ENCODE measurements at places on chromosomes 5 and 9.

DNA sequence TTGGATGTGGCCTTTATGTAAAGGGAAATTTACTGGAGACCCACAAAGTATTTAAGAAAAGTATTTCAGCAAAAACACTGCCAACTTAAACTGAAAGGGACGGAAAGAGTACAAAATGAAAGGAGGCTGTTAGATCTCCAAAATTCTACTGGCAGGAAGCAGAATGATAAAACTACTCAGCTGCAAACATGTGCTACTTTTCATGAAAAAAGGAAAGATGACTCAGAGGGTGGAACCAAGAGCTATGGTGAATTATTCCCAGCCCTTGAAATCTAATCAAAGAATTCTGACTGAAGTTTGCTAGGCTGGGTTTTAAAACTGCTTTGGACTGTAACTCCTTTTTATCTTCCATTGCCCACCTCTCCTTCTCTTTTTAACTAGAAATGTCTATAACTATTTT is 58.6 kb upstream of the ZBED3 start:
- no peak for DNase-seq

DNA sequence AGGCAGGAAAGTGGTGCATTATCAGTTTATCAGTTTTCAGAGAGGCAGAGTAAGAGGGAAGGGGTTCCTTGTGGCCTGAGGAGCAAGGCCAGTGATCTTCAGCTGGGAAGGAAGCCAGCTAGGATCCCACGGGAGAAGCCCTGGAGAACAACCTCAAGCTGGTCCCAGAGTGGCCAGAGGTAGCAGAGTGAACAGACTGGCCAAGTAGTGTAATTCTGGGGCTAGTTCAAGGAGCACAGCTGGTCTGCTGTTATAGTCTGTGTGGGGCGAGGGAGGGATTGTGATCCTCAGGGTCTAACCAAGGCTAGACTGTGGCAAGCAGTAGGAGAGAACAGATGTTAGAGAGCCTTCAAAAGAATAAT is 164.6 kb downstream of the CARTPT start:
- no peak for DNase-seq

GRCh38 chr9:37715260-37715659 is 38.3 kb upstream of the TRMT10B start:
- DNase-seq = no peak

- no peak for DNase-seq
Measured at GRCh38 chr9:3857673-3858072, 331.9 kb upstream of the RFX3 start.

GRCh38 chr9:115743709-115744605 is 409.6 kb upstream of the PAPPA start:
- no peak for DNase-seq

DNA sequence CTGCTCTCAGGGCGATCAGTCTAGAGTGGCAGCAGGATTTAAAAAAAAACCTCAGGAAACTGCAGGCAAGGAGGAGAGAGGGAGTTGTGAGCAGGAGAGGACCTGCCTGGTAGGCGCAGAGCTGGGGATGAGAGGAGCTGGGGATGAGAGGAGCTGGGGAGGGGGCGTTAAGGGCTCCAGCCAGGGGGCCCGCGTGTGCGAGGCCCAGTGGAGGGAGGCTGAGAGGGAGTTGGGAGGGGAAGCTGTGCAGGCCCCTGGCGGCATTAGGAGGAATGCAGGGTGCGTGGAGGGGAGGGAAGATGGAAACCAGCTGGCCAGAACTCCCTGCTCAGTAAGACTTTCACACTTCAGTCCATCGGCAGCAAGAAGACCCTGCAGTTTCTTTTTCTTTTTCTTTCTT is 45.2 kb upstream of the HMCN2 start:
- DNase-seq = no peak

DNA sequence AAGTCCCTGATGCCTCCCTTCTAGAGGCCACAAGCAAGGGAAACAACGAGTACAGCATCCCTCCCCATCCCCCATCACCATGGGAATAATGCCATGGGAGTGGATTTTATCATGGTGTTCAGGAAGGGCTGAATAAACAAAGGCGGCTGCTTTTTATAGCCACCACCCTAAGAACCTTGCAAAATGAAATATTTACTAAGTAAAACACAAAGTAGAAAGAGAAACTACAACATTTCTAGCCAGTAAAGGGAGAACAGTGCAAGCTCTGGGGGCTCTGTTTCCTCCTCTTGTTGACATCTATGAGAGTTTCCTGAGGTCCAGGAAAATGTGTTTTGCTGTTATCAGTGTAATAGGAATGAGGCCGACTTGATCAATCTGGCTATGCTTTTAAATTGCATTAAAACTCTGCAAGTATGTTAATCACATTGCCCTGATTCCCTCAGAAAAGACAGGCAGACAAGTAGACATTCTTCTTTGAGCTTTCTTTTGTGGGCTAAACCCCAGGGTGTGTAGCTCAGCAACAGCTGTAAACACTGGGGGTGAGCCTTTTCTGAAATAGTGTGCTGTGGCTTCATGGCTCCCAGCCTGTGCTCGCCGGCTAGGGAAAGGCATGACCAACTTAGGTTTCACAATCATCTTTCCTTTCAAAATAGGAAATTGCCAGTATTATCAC is 31.1 kb downstream of the SV2C start:
- no peak for DNase-seq

GRCh38 chr5:169798906-169799660 is 162.0 kb downstream of the DOCK2 start:
- DNase-seq = no peak

DNA sequence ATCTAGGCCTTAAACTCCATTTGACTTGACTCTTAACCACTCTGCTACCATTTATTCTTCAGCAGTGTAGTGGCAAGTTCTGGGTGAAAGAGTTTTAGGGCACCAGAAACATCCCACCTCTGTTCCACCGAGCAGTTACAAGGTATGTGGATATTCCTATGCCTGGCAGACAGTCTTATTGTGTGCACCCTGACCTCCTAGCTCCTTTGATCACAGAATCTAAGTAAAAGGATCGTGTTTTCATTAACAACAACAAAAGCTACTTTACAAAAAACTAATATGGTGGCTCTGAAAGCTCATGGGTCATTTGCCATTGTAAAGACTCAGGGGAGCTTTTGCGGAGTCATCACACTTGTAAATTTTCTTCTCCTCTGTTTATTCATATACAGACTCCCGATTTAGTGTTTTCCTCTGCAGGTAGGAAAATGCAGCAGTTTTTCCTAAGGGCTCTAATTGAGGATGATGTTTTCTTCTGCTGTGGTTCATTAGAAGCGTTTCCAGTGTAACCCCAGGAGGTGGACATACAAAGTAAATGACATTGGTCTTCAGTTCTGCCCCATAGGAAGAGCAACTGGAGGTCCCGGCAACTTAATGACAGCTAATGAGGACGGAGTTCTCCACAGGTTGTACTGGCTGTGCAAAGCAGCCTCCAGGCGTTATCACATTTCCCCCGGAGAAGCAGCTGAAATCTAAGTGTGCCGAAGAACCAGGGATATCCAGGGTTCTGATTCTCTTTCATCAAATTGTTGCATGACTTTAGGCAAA is 78.2 kb downstream of the ATP10B start:
- DNase-seq = no peak

DNA sequence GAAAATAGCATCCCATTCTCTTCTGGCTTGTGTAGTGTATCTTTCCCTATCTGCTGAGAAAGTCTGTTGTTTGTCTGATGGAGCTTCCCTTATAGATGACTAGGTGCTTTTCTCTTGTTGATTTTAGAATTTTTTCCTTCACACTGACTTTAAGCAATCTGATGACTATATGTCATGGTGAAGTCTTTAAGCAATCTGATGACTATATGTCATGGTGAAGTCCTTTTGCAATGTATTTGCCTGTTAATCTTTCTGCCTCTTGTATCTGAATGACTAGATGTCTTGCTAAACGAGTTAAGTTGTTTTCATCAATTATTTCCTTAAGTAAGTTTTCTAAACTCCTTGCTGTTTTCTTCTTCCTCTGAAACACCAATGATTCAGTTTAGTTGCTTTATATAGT is 80.5 kb downstream of the RNF130 start:
- DNase-seq = no peak

DNA sequence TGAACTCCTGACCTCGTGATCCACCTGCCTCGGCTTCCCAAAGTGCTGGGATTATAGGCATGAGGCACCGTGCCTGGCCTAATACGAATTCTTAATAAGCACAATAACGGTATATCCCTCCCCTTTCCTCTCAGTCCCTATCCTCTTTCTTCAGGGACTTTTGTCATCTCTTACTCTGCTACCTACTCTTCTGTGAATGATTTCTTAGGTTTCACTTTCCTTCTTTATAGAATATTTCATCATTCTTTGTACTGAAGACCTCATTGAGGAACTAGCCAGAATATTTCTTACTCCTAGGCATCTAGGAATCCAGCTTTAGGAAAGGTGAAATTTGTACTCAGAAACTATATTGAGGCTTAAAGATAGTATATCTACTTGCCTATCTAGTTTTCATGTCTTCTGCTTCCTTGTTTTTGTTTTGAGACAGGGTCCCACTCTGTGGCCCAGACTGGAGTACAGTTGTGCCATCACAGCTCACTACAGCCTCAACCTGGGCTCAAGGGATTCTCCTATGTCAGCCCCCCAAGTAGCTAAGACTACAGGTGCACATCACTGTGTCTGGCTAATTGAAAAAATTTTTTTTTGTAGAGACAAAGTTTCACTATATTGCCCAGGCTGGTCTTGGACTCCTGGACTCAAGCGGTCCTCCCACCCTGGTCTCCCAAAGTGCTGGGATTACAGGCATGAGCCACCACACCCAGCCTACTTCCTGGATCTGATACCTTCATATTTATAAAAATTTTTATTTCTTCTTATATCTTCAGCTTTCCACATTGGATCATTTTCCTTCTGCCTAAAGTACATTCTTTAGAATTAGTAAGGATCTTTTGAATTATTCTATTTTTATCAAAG is 69.7 kb downstream of the GPBP1 start:
- no peak for DNase-seq

DNA sequence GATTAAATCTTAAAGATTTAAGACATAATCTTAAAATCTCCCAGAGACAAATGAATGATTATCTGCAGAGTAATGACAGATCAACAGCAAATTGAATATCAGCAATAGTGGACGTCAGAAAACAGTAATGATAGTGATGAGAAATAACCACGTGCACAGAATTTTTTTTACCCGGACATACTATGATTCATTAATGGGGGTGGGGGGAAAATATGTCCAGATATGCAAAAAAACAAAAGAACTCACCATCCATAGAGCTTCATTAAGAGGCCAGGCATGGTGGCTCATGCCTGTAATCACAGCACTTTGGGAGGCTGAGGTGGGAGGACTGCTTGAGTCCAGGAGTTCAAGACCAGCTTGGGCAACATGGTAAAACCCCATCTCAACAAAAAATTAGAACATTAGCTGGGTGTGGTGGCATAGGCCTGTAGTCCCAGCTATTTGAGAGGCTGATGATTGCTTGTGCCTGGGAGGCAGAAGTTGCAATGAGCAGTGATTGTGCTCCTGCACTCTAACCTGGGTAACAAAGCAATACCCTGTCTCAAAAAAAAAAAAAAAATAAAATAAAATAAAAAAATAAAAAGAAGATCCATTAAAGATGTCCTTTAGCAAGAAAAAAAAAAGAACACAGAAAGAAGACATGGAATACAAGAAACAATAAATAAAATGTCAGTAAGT is 30.9 kb upstream of the SHOC1 start:
- DNase-seq = no peak

DNA sequence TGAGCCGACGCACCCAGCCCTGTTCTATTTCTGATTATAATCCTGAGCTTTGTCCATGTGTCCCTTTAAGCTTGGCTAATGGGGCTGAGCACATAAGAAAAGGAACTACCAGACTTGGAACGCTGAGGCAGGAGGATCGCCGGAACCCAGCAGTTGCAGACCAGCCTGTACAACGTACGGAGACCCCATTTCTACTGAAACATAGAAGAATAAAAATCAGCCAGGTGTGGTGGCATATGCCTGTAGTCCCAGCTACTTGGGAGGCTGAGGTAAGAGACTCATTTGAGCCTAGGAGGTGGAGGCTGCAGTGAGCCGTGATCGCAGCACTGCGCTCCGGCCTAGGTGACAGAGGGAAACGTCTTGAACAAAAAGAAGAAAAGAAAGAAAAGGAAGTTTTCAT is 22.3 kb downstream of the TRIM7 start:
- DNase-seq = no peak

- DNase-seq = no peak
Measured at GRCh38 chr9:129693741-129694140, 28.3 kb downstream of the PRRX2 start.

GRCh38 chr9:130118841-130119518 is 53.2 kb upstream of the NCS1 start:
- DNase-seq = no peak

- no peak for DNase-seq
Measured at GRCh38 chr9:73573235-73573634, 421.6 kb downstream of the ANXA1 start.

DNA sequence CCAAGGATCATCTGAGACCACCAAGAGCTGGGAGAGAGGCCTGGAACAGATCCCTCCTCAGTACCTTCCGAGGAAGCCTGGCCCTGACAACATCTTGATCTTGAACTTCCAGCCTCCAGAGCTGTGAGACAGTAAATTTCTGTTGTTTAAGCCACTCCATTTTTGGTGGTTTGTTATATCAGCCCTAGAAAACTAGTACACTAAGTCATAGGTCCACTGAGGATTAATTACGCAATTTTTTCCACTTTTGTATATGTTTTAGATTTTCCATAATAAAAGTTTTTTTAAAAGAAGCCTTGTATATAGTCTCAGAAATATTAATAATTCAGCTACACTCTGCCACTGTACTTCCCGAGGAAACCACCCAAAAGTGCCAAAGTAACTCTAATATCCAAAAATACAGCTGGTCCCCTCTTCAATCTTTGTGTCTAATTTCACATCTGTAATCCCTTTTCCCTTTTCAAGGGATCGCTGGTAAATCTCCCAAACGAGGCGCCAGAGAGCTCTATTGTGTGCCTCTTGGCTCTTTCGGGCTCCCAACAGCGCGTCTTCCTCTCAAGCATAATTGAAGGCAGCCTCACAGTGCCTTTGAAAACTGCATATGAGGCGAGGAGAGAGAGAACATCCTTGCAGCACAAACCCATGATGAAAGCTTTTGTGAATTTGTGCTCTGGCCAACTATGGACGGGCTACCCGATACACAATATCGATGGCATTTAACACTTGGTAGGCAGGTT is 32.7 kb downstream of the PRUNE2 start:
- DNase-seq = no peak

- DNase-seq = no peak
Measured at GRCh38 chr5:79640571-79641055, 28.4 kb downstream of the TENT2 start.
